ENCODE measurements at places on chromosomes 3 and 15. TPM values are rescaled to one million over a fixed set of nuclear protein-coding genes. Genes with fewer than 3 reads are reported as not detected.

Gene RPP25
- total RNA-seq: 5.6 TPM

Gene GOLGA6B
- not detected for total RNA-seq

Gene CLRN1
- total RNA-seq: not detected

Gene SST
- total RNA-seq: not detected

Gene PCBP4
- 61.7 TPM for total RNA-seq

Gene PPIP5K1
- 7.4 TPM for total RNA-seq

Gene ZMYND10
- 1.3 TPM for total RNA-seq

Gene PRR20G
- not detected for total RNA-seq

All from bronchus fibroblast of lung (primary cell).